Daoy (cell line): ENCODE measurements at places on chromosomes 13 and 19. TPM values are rescaled to one million over a fixed set of nuclear protein-coding genes. Genes with fewer than 3 reads are reported as not detected.

The ZNF99 gene
- total RNA-seq, result not detected in 2 replicates

The KLK13 gene
- total RNA-seq, result not detected in 2 replicates

The MATK gene
- 0.86 and 4.0 TPM in 2 replicates for total RNA-seq

The MAB21L1 gene
- total RNA-seq, result 0.65 and 0.74 TPM in 2 replicates

The INSL3 gene
- not detected in 2 replicates for total RNA-seq

The HSPB6 gene
- total RNA-seq, result 0.06 TPM in 1 of 2 replicates, not detected in the other

The CBY2 gene
- not detected in 2 replicates for total RNA-seq

The KCNJ14 gene
- total RNA-seq, result 1.8 and 3.8 TPM in 2 replicates

The MEIOSIN gene
- total RNA-seq, result not detected in 2 replicates

The ZNF560 gene
- total RNA-seq, result 4.6 and 5.5 TPM in 2 replicates

The ZNF583 gene
- total RNA-seq, result 3.9 and 4.1 TPM in 2 replicates

The CDC37 gene
- 361 and 401 TPM in 2 replicates for total RNA-seq

The LPAR2 gene
- total RNA-seq, result 1.2 and 3.0 TPM in 2 replicates

The GJA3 gene
- 0.89 and 1.4 TPM in 2 replicates for total RNA-seq

The UNC13A gene
- 0.86 and 1.2 TPM in 2 replicates for total RNA-seq

The MAST1 gene
- total RNA-seq, result 0.11 and 0.57 TPM in 2 replicates

The GJB6 gene
- total RNA-seq, result not detected in 2 replicates

The CEBPA gene
- total RNA-seq, result 0.80 and 4.5 TPM in 2 replicates

The FGF21 gene
- not detected in 2 replicates for total RNA-seq

The NCLN gene
- total RNA-seq, result 80.2 and 85.1 TPM in 2 replicates

The EFNB2 gene
- total RNA-seq, result 11.0 and 12.3 TPM in 2 replicates

The CCDC8 gene
- total RNA-seq, result 8.8 and 9.2 TPM in 2 replicates

The ZNF526 gene
- total RNA-seq, result 4.3 and 9.1 TPM in 2 replicates

The PHF11 gene
- total RNA-seq, result 1.4 and 4.6 TPM in 2 replicates

The NLRP9 gene
- total RNA-seq, result not detected in 2 replicates

The ZNF274 gene
- total RNA-seq, result 23.9 and 30.7 TPM in 2 replicates

The RYR1 gene
- total RNA-seq, result 0.03 and 0.11 TPM in 2 replicates

The LACC1 gene
- total RNA-seq, result 5.2 and 8.6 TPM in 2 replicates

The C13orf42 gene
- not detected in 2 replicates for total RNA-seq

The OR7C1 gene
- total RNA-seq, result not detected in 2 replicates

The PLK5 gene
- not detected in 2 replicates for total RNA-seq

The KCNN4 gene
- total RNA-seq, result 6.0 and 9.8 TPM in 2 replicates

The NPAS1 gene
- 0.27 TPM in 1 of 2 replicates, not detected in the other for total RNA-seq

The RFXAP gene
- 0.30 and 0.74 TPM in 2 replicates for total RNA-seq

The KIR2DL3 gene
- total RNA-seq, result not detected in 2 replicates

The CYP4F22 gene
- total RNA-seq, result 0.46 and 0.89 TPM in 2 replicates

The HNRNPUL1 gene
- total RNA-seq, result 148 and 172 TPM in 2 replicates

The OR7D2 gene
- total RNA-seq, result not detected in 2 replicates

The NLRP11 gene
- total RNA-seq, result 4.1 and 5.1 TPM in 2 replicates

The JOSD2 gene
- 17.6 and 26.2 TPM in 2 replicates for total RNA-seq

The HSH2D gene
- total RNA-seq, result not detected in 2 replicates

The ZNF730 gene
- total RNA-seq, result 2.0 and 4.2 TPM in 2 replicates

The C5AR1 gene
- not detected in 2 replicates for total RNA-seq

The LYPD5 gene
- 0.89 and 2.9 TPM in 2 replicates for total RNA-seq

The CFD gene
- 5.7 and 18.2 TPM in 2 replicates for total RNA-seq

The CLDND2 gene
- total RNA-seq, result not detected in 2 replicates

The ZNF8 gene
- total RNA-seq, result 3.1 and 3.5 TPM in 2 replicates
